ENCODE measurements at places on chromosomes 4 and X.

- H3K27ac ChIP-seq: peak overlapping the region; percentile 83
- peak; percentile 76 for DNase-seq
- H3K27me3 ChIP-seq: peaks cover 17% of the 10 kb centered on the region
- H3K4me3 ChIP-seq: peak overlapping the region; percentile 77
- H3K36me3 ChIP-seq: no peaks in the 10 kb centered on the region
Measured at GRCh38 chr4:186725469-186726425, 2.1 kb upstream of the FAT1 start.

- H3K27me3 ChIP-seq: no peaks in the 10 kb centered on the region
- H3K36me3 ChIP-seq: no peaks in the 10 kb centered on the region
- no peak overlapping the region for H3K27ac ChIP-seq
Measured at GRCh38 chrX:110442635-110443034, 84.0 kb downstream of the RTL9 start.

DNA sequence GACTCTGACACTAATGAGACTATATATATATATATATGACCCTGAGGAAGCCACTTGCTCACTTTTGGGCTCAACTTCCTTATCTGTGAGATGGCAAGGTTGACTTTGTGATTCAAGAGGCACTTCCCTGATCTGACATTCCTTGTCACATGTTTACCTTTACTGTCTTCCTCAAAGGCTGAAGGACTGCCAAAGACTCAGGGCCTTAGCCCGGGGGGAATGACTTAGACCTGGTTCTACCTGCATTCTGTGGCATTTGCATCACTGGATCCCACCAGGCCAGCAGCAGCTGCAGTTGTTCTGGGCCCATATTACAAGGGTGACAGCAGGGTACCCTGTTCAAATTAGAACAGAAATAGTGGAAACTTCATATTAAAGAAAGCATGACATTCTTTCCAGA lies 3.1 kb upstream of the HS6ST2 start:
- H3K27ac ChIP-seq: no peak overlapping the region
- no peak overlapping the region for H3K4me3 ChIP-seq
- H3K4me1 ChIP-seq: no peaks in the 10 kb centered on the region
- peaks cover 30% of the 10 kb centered on the region for H3K27me3 ChIP-seq
- no peak for DNase-seq

DNA sequence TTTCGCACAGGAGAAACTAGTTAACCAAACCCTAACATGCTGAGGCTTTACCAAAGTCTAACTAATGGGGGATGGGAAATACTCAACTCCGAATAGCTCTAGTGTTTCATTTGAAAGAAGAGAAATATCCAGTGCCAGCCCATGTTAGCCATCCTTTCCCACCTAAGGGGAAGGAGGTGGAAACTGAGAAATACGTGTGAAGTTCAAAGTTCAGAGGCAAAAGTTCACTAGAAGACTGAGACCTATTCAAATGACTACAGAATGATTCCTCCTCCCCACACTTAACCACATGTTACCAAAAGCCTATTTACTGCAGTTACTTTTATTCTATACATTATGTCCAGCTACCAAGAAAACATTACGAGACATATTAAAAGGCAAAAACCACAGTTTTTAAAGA lies 106.3 kb downstream of the CENPC start:
- no peaks in the 10 kb centered on the region for H3K27me3 ChIP-seq
- H3K27ac ChIP-seq: no peak overlapping the region
- peaks cover 4% of the 10 kb centered on the region for H3K36me3 ChIP-seq
- H3K4me3 ChIP-seq: no peak overlapping the region
- H3K4me1 ChIP-seq: no peaks in the 10 kb centered on the region
- no peak for DNase-seq

- H3K4me3 ChIP-seq: no peak overlapping the region
- H3K4me1 ChIP-seq: peaks cover 20% of the 10 kb centered on the region
- H3K27ac ChIP-seq: no peak overlapping the region
- H3K36me3 ChIP-seq: no peaks in the 10 kb centered on the region
- DNase-seq: no peak
Measured at GRCh38 chr4:3484057-3484973, 21.2 kb downstream of the DOK7 start.

DNA sequence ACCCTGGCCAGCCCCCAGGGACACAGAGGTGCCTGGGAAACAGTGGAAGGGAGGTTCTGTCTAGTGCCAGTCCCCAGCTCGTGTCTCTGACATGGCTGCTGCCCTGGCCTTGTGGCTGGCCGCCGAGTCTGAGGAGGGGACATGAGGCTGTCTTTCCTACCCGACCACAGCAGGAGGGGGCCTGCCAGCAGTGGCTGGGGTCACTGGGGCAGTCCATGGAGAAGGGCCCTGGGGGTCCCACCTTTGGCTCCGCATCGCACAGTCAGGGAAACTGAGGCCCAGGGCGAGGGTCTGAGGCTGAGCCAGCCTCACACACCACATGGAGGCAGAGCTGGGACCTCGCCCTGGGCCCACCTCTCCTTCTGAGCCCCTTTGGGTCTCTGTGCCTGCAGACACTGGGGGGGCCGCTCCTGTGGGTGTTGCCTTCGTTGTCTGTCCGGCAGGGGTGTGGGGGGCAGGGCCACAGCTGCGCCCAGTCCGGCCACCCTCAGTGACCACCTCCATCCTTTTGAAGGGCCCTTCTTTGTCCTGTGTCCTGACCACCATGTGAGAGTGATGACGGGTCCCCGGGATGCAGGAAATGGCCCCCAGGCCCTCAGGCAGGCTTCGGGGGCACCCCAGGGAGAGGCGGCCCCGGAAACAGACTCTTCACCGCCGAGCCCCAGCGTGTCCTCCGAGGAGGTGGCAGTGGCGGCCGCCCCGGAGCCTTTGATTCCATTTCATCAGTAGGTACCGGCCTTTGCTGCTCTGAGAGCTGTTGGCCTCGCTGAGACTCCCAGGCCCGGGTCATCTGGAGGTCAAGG lies 17.6 kb downstream of the SH3TC1 start:
- H3K4me1 ChIP-seq: peaks cover 32% of the 10 kb centered on the region
- no peak overlapping the region for H3K27ac ChIP-seq
- no peak overlapping the region for H3K4me3 ChIP-seq
- no peak for DNase-seq

- DNase-seq: peak; percentile 58
- H3K4me3 ChIP-seq: no peak overlapping the region
- H3K4me1 ChIP-seq: peaks cover 15% of the 10 kb centered on the region
- H3K27me3 ChIP-seq: no peaks in the 10 kb centered on the region
- no peaks in the 10 kb centered on the region for H3K36me3 ChIP-seq
Measured at GRCh38 chr4:26288355-26288909, 32.4 kb upstream of the RBPJ start.

DNA sequence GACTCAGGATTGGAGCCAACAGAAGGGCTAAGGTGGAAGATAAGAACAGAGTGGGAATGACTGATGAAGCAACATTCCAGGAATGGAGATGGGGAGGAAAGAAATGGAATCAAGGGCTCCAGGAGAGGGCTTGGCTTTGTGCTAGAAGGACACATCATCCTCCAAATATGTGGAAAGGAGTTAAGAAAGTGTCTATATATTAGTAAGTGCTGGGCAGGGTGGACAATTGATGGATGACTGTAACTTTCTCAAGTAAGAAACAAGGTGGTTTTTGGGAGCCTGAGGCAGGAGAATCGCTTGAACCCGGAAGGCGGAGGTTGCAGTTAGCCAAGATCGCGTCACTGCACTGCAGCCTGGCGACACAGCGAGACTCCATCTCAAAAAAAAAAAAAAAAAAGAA lies 71.6 kb upstream of the NFKB1 start:
- H3K27me3 ChIP-seq: no peaks in the 10 kb centered on the region
- H3K4me3 ChIP-seq: no peak overlapping the region
- DNase-seq: no peak
- H3K4me1 ChIP-seq: peaks cover 9% of the 10 kb centered on the region
- H3K27ac ChIP-seq: no peak overlapping the region

DNA sequence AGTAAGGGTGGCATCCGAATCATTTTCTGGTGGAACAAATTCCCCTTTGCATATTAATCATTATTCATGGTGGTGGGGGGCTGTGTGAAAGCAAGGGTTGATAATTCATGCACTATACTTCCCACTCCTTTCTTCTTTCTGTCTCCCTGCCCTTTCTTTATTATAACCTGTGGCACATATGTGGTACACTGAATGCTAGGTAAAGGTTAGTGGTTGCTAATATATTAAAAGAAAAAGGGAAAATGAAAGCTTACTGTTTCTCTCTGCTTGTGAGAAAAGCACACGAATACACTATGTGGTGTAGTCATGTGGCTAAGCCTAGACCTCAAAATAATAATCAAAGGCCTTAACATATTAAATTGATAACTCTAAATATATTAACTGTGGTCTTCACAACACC lies 178.4 kb upstream of the RPS6KA3 start:
- no peak overlapping the region for H3K4me3 ChIP-seq
- H3K27me3 ChIP-seq: no peaks in the 10 kb centered on the region
- no peaks in the 10 kb centered on the region for H3K36me3 ChIP-seq
- H3K4me1 ChIP-seq: peaks cover 12% of the 10 kb centered on the region

DNA sequence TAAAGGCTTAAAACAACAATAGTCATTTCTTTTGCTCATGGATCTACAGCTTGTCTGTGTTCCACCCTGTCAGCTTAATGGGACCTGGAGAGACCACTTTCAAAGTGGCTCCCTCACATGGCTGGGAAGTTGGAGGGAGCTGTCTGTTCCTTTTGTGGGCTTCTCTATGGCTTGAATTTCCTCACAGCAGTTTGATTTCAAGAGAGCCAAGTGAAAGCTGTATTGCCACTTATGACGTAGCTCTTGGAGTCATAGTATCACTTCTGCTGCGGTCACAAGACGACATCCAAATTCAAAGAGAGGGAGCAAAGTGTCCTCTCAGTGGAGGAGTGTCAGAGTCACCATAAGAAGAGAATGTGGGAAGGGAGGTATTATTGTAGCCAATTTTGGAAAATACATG lies 22.7 kb upstream of the ACSL1 start:
- no peaks in the 10 kb centered on the region for H3K36me3 ChIP-seq
- H3K27ac ChIP-seq: peak overlapping the region; percentile 12
- no peak overlapping the region for H3K4me3 ChIP-seq
- no peak for DNase-seq
- H3K4me1 ChIP-seq: no peaks in the 10 kb centered on the region

DNA sequence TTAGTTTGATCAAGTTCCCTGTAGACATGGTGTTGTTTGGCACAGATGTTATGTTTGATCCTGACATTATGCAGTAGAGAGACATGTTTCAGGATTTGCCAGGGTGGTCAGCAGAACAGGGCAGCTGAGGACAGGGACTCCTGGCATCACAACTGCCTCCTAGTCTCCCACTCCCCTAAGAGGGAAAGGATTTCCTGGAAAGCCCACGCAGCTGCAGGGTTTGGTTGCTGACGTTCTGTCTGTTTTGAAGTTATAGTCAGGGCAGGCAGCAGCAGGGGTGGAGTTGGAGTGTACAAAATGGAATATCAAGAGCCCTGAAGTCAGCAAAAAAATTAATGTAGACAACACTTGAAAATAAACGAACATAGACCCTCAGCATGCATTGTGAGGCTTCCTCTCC lies 125.4 kb downstream of the CPE start:
- no peak overlapping the region for H3K27ac ChIP-seq
- H3K27me3 ChIP-seq: no peaks in the 10 kb centered on the region
- DNase-seq: no peak
- H3K4me3 ChIP-seq: no peak overlapping the region
- no peaks in the 10 kb centered on the region for H3K36me3 ChIP-seq

DNA sequence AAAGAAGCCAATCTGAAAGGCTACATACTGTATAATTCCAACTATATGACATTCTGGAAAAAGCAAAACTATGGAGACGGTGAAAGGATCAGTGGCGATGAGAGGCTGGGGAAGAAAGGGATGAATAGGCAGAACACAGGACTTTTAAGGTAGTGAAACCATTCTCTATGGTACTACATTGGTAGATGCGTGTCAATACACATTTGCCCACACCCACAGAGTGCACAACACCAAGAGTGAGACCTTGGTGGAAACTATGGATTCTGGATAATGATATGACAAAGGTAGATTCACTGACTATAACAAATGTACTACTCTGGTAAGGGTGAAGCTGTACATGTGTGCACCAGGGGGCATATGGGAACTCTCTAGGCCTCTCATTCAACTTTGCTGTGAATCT lies 134.5 kb downstream of the FBXW7 start:
- no peaks in the 10 kb centered on the region for H3K27me3 ChIP-seq
- peaks cover 7% of the 10 kb centered on the region for H3K4me1 ChIP-seq
- no peak overlapping the region for H3K27ac ChIP-seq
- H3K4me3 ChIP-seq: no peak overlapping the region

GRCh38 chr4:101795704-101796103 lies 5.2 kb downstream of the BANK1 start:
- no peaks in the 10 kb centered on the region for H3K36me3 ChIP-seq
- no peak for DNase-seq
- H3K4me1 ChIP-seq: peaks cover 5% of the 10 kb centered on the region
- H3K4me3 ChIP-seq: no peak overlapping the region

GRCh38 chr4:43242606-43243005 lies 350.1 kb downstream of the GRXCR1 start:
- no peaks in the 10 kb centered on the region for H3K36me3 ChIP-seq
- no peak overlapping the region for H3K4me3 ChIP-seq
- no peaks in the 10 kb centered on the region for H3K4me1 ChIP-seq
- no peak for DNase-seq

DNA sequence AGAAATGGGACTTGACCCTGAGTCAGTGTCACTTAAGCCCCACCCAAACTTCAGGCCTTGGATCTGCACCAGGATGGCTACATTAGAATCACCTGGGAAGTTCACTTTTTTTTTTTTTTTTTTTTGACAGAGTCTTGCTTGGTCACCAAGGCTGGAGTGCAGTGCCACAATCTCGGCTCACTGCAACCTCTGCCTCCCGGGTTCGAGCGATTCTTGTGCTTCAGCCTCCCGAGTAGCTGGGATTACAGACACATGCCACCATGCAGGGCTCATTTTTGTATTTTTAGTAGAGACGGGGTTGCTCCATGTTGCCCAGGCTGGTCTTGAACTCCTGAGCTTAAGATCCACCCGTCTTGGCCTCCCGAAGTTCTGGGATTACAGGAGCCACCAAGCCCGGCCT lies 3.0 kb downstream of the NCBP2L start:
- H3K4me3 ChIP-seq: no peak overlapping the region
- no peaks in the 10 kb centered on the region for H3K27me3 ChIP-seq
- no peak for DNase-seq
- H3K4me1 ChIP-seq: no peaks in the 10 kb centered on the region

GRCh38 chrX:114774691-114775090 lies 190.8 kb downstream of the HTR2C start:
- no peaks in the 10 kb centered on the region for H3K36me3 ChIP-seq
- no peaks in the 10 kb centered on the region for H3K27me3 ChIP-seq
- H3K27ac ChIP-seq: no peak overlapping the region
- no peaks in the 10 kb centered on the region for H3K4me1 ChIP-seq
- H3K4me3 ChIP-seq: no peak overlapping the region
- DNase-seq: no peak

DNA sequence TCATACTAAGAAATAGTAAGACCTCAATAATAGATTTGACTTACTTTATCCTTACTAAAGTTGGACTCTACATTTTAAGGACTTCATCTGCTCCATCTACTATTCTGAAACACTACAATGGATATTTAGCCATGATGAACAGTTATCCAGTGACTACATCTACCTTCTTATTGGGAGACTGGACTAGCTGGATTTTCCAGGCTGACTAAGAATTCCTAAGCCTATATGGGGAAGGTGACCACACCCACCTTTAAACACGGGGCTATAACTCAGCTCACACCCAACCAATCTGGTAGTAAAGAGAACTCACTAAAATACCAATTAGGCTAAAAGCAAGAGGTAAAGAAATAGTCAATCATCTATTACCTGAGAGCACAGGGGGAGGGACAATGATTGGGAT lies 1438.4 kb downstream of the TECRL start:
- no peaks in the 10 kb centered on the region for H3K4me1 ChIP-seq
- no peaks in the 10 kb centered on the region for H3K36me3 ChIP-seq
- H3K27ac ChIP-seq: no peak overlapping the region
- no peak overlapping the region for H3K4me3 ChIP-seq
- no peaks in the 10 kb centered on the region for H3K27me3 ChIP-seq

Data from lower lobe of right lung (tissue), 2 donors.